ENCODE measurements at places on chromosomes 3 and 15. TPM values are rescaled to one million over a fixed set of nuclear protein-coding genes. Genes with fewer than 3 reads are reported as not detected.

DNA sequence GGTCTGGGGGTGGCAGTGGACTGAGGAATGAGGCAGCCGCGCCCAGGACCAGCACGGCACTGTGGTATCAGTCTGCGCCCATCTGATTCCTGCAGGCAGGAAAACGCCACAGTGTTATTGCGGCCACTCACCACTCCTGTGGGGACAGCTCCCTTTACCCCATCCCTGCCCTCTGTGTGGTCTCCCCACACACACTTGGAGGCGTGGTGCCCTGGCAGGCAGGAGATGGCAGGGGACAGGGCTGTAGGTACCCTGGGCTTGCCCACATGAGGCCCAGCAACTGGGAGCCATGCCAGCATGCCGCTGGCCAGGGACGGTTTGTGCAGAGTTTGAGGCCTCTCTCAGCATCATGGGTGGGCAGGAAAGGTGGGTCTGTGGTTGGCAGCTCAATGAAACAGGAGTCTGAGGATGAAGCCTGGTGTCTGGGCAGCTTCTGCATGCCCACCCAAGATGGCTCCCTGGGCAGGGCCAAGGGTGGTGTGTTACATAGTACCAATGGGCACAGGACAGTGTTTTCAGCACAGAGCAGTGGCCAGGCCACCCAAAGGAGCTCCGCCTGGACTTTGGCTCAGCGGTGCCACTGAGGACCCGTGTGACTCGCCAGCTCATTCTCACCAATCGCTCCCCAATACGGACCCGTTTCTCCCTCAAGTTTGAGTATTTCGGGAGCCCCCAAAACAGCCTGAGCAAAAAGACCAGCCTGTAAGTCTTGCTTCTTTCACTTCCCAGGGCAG lies 27.2 kb downstream of the ACAA1 start:
- no peak for DNase-seq

The GOLGA8O gene
- not detected for total RNA-seq

The SAMMSON gene
- not detected for total RNA-seq

The ADGRG7 gene
- not detected for total RNA-seq
